NCI-H1930 (cell line): ENCODE measurements at places on chromosomes 2 and 18.
A peak's percentile ranks its signal among the peaks of the same experiment; 100 is the strongest.

DNA sequence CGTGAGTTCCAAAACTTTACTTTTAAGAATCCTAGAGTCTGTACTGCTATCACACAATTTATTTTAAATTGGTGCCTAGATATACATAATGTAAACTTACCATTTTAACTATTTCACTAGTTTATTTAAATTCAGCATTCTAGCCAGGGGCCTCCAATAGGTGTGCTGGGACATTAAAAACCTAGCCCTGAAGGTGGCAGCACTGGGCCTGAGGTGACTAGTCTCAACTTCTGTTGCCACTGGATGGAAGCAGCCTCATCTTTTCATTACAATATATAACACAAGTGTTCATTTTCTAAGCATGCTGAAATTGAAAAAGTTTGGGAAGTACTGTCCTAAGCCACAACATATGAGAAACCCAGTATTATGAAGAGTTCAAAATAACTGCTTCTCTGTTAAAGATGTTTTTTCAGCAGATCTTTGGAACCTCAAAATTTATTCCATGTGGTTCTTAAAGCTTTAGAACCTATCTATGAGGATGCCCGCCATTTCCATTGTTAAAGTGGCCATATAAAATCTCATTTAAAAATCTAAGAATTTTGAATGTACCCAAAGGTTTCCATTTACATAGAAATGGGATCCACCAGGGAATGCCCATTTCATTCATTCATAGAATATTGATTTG, 2.9 kb upstream of the RBBP8 start:
- DNase-seq = peak; percentile 54

DNA sequence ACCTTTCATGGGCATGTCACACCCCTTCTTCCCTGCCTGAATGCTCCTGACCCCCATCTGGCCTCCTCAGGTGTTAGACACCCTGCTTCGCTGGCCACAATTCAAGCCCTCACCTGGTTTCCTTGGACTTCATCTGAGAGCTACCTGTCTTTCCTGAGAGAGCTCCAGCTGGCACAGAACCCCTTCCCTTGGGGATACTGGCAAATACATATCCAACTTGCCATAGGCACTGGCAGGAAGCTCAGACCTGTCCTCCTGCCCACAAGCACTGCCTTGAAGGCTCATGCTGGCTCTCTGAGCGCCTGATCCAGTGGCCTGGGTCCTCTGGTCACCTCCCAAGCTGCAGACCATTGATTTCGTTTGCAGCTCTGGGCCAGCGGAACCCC, 74.1 kb upstream of the MAP4K3 start:
- no peak for DNase-seq

DNA sequence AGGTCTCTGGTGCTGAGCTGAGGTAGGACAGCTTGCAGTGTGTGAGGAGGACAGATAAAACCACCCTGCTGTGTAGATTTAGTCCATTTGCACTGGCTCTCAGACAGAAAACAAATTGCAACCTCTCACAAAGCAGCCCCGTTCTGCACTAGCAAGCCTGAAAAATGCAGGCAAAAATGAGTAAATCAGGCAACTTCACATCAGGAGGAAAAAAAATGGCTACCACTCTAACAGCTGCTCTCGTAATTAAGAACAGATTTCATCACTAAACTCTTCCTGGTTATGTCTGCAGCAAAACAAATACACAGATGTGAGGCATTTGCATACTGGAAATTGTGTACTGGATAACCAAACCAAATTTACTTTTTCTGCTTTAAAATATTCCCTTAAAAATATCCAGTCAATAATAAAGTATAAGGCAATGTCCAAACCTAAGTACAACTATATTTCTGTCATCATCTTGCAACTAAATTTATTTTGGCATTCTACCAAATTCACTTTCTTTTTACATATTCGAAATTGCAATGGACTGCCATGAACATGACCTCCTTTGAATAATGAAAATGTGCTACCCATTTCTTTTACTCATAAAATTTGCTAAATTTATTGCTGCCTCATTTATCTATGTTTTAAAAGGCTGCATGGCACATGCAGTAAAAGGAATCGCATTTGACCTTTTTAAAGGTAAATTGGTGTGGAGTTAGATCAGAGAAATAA, 157.4 kb downstream of the AFF3 start:
- DNase-seq = no peak

GRCh38 chr2:141943918-141944317, 186.9 kb downstream of the LRP1B start:
- no peak for DNase-seq

DNA sequence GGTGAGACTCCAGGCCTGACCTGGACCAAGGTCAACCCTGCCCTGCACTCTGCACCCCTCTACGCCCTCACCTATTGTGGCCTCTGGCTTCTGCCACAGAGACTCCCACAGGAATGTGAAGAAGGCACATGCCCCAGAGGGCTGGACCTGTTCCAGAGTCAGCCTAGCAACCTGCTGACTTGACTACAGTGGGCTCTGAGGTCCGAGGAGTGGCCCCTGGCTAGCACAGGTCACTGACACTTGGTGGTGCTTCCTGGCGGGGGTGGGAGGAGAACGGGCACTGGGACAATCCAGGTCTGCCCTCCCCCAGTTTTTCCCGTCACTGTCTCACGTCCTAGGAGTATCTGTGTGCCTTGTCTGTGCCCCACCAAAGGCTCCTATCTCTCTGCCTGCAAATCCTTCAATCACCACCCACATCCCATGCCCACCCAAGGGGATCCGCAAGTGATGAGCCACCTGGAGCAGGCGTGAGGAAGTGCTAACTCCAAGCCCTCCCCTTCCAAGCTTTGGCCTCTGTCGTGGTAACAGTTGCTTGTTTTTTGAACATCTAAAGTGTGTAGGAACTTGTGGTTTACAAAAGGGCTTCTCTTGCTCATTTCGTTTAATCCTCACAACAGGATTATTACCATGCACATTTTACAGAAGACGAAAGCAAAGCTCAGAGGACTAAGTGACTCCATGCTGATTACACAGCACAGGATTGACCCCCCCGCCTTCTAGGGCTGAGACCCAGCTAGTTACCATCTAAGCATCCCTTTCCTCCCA, 86.2 kb downstream of the MCFD2 start:
- DNase-seq = no peak

GRCh38 chr2:69734035-69734611, 7.8 kb upstream of the ANXA4 start:
- no peak for DNase-seq

GRCh38 chr2:139122711-139123158, 342.5 kb upstream of the NXPH2 start:
- no peak for DNase-seq

DNA sequence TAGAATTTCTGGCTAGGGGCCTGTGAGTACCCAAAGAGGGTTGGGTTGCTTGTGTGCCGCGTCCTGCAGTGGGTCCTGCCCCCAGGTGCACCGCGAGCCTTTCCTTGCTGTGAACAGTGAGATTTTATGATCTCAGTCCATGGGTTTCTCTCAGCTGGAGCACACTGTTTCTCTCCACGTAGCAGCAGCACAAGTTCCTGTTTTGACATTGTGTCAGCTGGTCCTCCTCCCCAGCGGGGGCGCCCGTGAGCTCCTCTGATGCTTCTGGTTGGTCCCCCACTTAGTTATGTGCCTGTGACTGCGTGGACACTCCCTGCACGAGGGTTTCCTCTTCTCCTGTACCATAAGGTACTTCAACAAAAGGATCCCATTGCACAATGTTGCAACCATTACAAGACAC, 29.8 kb downstream of the TSHZ1 start:
- DNase-seq = no peak

GRCh38 chr2:84799772-84800171, 81.1 kb downstream of the TRABD2A start:
- DNase-seq = no peak

GRCh38 chr2:117674172-117674571, 140.3 kb upstream of the DDX18 start:
- DNase-seq = no peak
